ENCODE measurements at places on chromosomes 3 and 15.

DNA sequence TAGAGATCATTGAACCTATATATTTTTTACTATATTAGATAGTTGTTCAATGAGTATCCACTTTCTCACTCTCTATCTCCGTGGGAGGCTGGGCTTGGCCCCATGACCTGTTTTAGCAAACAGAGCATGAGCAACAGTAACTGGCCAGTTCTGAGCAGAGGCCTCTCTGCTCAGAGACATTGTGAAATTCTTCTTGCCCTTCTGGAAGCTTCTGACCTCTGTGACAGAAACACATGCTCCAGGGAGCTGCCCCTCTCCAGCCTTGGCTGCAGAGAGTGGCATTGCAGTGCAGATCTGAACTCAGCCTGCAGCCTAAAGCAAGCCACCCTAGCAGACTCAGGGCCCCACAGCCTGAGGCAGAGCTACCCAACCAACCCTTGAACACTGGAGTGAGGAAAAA, 20.5 kb downstream of the FAM240A start:
- DNase-seq, result no peak

DNA sequence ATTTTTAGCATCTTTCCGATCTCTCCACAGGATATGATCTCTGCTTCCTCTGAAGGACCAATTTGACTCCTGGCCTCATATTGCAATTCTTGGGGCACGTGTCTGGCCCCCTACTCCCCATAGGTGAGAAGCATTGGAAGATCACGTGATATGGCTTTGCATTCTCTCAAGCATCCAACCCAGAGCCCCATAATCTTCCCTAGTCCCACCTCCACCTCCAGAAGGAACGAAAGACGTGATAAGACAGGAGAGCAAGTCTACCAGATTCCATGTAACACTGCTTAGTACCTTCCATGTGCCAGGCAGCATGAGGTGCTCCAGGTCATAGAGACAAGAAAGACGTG, 176.3 kb downstream of the MEGF11 start:
- no peak for DNase-seq

DNA sequence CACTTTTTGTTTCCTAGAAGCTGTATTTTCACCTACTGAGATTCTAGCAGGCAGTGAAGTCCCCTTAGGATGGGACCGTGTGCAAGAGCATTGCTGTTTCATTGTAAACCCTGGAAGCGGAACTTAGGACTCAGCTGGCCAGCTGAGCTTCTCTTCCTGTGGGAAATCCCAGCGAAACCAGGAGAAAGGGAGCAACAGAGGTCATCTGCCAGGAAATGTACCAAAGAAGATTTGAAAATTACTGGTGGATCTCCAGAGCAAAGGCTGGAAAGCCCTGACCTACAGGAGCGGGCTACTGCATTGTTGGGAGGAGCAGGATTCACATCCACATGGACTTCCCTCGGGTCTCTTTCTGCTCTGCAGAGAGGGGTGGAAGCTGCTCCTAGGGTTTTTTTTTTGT, 7.6 kb upstream of the ADPRH start:
- DNase-seq, result no peak

DNA sequence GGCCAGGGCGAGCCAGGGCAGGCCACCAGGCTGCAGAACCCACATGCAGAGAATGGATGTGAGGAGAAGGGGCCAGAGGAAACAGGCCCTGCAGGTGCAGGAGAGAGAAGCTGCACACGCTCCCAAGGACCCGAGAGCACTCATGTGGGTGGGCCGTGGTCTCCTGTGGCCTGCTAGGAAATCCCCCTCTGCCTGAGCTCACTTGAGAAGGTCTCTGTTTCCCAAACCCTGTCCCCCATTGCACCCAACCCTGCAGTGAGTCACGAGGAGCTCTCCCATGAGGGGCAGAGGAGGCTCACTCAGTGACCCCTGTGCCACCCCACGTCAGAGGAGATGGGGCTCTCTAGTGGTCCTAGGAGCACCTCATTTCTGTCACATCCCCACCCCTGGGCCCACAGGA, 111.1 kb downstream of the KLF13 start:
- DNase-seq, result no peak

GRCh38 chr3:121481106-121481880, 64.5 kb downstream of the POLQ start:
- no peak for DNase-seq

DNA sequence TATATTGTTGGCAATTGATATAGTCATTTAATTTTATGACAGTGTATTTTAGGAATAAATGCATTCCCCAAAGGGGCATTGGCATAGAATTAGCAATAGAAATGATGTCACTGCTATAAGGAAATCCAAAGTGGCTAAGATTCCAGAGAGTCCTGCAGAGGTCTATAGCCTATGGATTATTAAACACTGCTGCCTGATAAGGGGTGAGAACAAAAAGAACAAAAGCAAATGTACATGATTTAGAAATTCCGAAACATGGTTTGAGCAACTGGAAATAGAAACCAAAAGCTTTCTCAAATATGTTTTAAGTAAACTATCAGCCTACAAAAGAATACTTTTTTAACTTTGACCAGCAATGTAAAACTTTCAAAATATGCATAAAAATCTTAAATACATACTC, 280.1 kb upstream of the RASGRP1 start:
- no peak for DNase-seq

DNA sequence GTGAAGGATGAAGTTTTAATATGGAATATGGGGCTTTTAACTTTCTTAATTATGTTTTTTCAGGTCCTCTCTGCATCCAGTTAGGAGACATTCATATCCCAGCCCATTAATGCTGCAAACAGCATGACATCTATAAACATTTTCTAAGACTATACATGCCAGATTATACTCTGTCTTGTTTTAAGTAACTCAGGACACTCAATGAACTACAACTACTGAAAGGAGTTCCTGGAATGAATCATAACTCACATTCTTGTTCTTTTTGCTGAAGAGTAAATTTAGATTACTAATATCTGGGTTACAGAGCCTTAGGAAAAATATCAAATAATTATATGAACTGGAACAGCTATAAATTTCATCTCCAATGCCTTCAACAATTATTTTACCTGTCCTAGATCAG, 167.4 kb downstream of the STAG1 start:
- DNase-seq, result no peak

- no peak for DNase-seq
Observed at GRCh38 chr3:186414735-186415419, 52.8 kb upstream of the DGKG start.

- no peak for DNase-seq
Observed at GRCh38 chr15:68812597-68813431, 7.9 kb downstream of the ANP32A start.

GRCh38 chr15:78325092-78325843, 14.9 kb upstream of the CRABP1 start:
- DNase-seq, result no peak

DNA sequence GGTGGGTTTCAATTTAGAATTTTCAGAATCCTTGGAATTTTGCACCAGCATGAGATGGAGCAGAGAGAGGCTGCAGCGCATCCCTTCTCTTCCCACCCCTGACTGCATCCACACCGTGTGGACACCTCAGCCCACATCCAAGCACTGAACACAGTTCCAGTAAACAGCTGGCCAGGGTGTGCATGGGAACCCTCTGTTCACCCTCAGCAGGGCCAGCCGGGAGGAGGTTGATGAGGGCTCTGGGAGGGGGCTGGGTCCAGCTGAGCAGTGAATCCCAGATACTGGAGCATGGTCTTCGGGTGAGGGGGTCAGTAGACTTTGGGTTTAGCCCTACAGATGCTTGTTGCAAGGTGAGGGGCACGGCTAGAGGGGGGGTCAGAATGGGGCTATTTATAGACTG, 85.8 kb downstream of the RPLP1 start:
- no peak for DNase-seq

GRCh38 chr15:38748710-38749109, 184.1 kb upstream of the RASGRP1 start:
- no peak for DNase-seq

GRCh38 chr3:195214381-195214780, 56.6 kb downstream of the XXYLT1 start:
- DNase-seq, result no peak

GRCh38 chr3:160781402-160781801, 25.4 kb downstream of the PPM1L start:
- no peak for DNase-seq

DNA sequence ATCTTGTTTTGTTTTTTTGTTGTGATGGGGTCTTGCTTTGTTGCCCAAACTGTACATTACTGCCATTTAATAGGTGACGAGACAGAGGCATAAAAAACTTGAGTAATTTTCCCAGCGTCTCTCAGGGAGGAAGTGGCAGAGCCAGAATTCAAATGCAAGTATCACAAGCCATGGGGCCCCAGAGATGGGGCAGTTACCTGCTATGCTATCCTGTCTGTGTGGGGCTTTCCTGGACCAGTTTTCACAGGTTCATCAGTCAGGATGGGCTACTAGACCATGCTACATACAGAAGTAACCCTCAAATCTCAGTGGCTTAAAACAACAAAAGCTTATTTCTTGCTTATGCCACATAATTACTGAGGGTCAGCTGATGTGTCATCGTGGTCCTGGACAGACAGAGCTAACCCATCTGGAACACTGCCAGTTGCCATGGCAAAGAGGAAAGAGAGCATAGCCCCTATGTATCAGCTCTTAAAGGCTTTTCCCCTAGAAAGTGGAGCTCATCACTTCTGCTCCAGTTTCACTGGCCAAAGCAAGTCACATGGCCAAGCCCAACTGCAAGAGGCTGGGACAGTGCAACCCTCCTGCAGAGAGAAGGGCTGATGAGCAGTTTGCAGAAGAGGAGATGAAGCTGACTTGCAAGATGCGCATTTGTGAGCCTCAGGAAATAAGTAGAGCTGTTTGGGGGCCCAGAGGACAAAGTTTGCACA, 31.7 kb upstream of the SYNM start:
- no peak for DNase-seq

DNA sequence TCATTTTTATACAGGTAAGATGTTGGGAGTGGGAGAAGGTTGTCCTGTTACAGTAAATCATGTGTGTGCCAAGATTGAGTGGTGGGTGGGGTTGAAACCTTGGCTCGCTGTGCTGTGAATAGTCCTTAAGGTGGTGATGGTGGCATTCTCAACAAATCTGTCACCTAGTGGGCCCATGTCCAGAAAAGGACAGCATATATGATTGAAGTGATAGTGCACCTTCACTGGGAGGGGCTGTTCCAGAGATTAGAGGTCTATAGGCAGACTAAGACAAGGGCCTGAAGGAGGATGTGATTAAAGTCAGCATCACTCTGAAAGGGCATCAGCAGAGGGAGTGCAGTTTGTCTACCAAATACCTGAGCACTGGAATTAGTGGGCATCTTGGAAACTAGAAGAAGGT, 374.2 kb upstream of the C2CD4B start:
- no peak for DNase-seq

DNA sequence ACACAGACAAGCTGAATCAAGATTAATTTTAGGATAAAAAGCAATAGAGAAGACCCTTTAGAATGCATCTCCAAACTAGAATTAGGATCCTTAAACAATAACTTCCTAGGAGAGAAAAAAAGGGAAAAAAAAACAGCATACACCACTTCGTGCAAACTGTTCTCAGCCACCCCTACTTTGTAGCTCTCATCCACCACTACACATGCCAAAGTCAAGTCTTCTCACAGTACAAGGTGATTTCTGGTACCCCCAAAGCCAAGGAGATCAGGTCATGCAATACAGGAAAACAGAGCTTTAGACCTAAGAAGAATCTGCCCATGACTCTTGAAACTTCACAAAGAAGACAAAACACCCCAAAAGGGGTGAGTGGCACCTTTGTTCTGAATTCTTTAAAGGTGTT, 166.9 kb downstream of the SUCNR1 start:
- no peak for DNase-seq

DNA sequence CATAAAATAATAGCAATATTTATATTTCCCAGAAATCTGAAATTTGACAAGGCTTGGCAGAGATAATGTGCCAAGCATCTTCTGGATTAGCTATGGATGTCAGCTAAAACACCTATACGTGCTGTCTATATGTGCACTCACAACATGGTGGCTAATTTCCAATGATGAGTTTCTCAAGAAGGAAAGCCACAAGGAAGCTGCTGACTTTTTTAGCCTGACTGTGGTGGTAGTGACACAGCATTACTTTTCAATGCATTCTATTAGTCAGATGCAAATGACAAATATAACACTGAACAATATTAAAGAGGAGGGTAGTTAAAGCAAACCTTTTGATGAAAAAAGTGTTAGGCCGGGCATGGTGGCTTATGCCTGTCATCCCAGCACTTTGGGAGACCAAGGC, 101.7 kb upstream of the CCDC54 start:
- DNase-seq, result no peak

DNA sequence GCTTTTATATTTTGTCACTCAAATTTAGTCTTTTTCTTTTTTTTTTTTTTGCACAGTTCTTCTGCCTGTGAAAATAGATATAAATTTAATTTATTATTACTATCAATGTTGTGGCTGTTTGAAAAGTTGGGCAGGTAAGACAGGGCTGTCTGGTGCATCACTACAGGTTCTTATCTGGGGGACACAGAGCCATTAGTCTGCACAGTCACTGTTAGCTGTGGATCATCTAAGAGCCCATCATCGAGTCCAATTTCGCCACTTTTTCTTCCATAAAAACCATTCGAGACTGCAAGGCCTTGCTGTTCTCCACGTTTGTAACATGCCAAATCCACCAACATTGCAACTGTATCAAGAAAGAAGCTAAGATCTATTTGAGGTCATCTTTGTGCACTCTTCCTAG, 325.6 kb upstream of the UMPS start:
- no peak for DNase-seq

DNA sequence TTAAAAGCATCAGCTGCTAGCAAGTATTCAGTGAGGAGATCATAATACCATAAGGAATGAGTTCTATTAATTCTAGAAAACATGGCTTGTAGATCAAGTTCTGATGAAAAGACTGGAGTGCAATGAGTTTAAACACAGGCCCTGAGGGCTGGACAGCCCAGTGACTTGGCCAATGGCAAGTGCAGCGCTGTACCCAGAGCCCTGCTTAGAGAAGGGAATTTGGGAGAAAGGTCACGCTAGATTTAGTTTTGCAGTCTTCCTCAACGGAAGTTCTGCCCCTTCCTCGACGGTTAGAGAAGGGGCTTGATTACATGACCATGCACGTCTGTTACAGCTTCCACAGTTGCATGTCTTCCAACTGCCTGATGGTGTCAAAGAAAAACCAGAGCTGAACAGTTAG, 4.0 kb downstream of the TMEM212 start:
- no peak for DNase-seq

- DNase-seq, result no peak
Observed at GRCh38 chr3:107106316-107106715, 270.9 kb upstream of the CCDC54 start.

- no peak for DNase-seq
Observed at GRCh38 chr3:158573714-158574113, 2.7 kb downstream of the MLF1 start.

GRCh38 chr3:64049136-64049535, 25.8 kb upstream of the PSMD6 start:
- no peak for DNase-seq

DNA sequence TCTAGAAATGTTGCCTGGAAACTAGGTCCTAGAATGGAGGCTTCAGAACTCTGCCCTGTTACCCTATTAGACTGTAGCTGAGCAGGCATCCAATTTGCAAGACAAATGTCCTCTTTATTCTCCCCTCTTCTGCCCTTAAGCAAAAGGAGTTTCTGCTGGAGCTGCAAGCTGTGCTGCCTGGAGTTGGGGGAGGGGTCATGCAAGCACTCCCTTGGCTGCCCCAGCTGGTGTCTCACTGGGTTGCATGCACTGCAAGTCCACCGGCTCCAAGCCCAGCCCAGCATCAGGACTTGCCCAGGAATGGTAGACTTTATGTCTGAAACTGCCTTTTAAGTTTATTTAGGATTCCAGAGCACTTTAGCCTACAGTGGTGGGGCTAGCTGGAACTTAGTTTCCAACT, 15.7 kb upstream of the RBP2 start:
- no peak for DNase-seq

- DNase-seq, result no peak
Observed at GRCh38 chr3:31790193-31791089, 190.6 kb downstream of the OSBPL10 start.

GRCh38 chr3:51471775-51472652, 27.8 kb downstream of the DCAF1 start:
- no peak for DNase-seq

Data from T follicular helper cell (primary cell).